ENCODE measurements at places on chromosomes 4 and X. TPM values are rescaled to one million over a fixed set of nuclear protein-coding genes. Genes with fewer than 3 reads are reported as not detected.

Gene FBXL5
- 54.3 TPM for total RNA-seq

Gene GRIA2
- not detected for total RNA-seq

Gene ADGRL3
- total RNA-seq, result not detected

Gene IL2
- 3.2 TPM for total RNA-seq

Gene JADE3
- total RNA-seq, result 0.11 TPM

Gene PRPS2
- total RNA-seq, result 33.0 TPM

Gene FGFBP1
- total RNA-seq, result not detected

Gene ODAPH
- total RNA-seq, result not detected

Gene RNF150
- total RNA-seq, result not detected

Gene GCNA
- total RNA-seq, result 2.8 TPM

DNA sequence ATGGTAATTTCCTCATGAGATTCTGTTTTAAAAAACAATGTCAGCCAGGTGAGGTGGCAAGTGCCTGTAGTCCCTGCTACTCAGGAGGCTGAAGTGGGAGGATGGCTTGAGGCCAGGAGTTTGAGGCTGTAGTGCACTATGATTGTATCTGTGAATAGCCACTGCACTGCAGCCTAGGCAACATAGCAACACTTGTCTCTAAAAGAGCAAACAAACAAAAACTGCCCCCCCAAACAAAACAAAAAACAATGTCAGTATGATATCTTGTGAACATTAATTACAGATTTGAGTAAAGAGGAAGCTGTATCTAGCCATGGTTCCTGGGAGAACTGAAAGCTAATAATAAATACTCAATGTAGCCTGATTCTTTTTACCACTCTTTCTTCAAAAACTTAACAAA is 6.8 kb upstream of the MSL3 start:
- H3K27me3 ChIP-seq, result no peaks in the 10 kb centered on the region
- no peak for DNase-seq
- H3K27ac ChIP-seq, result no peak overlapping the region

GRCh38 chrX:23773601-23774175 is 9.3 kb upstream of the SAT1 start:
- no peaks in the 10 kb centered on the region for H3K36me3 ChIP-seq
- no peaks in the 10 kb centered on the region for H3K4me1 ChIP-seq
- peak; percentile 72 for DNase-seq
- H3K4me3 ChIP-seq, result no peak overlapping the region
- H3K27me3 ChIP-seq, result no peaks in the 10 kb centered on the region

DNA sequence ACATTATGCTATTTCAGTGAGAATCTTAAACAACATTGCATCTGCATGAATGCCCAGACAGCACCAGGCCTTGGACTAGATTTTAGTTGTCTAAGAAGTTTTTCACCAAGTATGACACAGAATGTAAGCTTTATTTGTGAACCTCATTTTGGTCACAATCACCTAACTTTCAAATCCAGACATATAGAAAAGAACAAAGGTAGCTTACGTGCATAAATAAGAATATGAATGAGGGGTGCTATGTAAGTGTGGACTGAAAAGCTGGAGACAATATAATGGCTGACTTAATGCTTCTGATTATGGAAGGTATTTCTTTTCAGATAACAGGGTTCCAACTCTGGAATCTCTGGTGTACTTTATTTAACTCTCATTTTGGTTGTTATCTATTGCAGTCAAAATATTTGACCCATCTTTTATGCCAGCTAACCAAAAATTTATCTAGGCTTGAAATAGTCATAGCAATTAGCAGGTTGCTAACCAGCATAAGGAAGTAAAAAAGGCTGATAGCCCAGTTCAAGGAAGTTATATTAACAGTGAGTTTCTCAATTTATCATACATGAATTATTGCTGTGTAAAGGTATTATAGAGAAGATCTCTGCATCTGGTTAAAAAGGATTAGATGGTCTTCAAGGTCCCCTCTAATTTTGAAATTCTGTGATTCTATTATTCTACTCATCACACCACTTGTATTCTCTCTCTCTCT is 36.5 kb downstream of the SLC7A11 start:
- H3K36me3 ChIP-seq, result no peaks in the 10 kb centered on the region
- no peak for DNase-seq
- H3K27ac ChIP-seq, result no peak overlapping the region
- H3K27me3 ChIP-seq, result no peaks in the 10 kb centered on the region

- no peaks in the 10 kb centered on the region for H3K4me1 ChIP-seq
- H3K27me3 ChIP-seq, result no peaks in the 10 kb centered on the region
- H3K4me3 ChIP-seq, result no peak overlapping the region
- H3K36me3 ChIP-seq, result no peaks in the 10 kb centered on the region
- H3K27ac ChIP-seq, result no peak overlapping the region
- DNase-seq, result no peak
Measured at GRCh38 chr4:148574502-148574901, 132.3 kb upstream of the NR3C2 start.

DNA sequence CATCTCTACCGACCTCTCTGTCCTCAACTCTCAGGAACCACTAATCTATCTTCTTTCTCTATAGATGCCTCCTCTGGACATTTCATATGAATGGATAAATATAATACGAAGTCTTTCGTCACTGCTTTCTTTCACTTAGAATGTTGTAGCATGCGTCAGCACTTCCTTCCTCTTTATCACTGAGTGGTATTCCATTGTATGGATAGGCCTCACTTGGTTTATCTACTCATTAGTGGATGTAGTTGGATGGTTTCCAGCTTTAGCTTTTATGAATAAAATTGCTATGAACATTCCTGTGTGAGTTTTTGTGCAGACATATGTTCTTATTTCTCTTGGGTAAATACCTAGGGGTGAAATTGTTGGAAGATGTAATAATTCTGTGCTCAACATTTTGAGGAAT is 528.2 kb upstream of the FAT1 start:
- no peak overlapping the region for H3K27ac ChIP-seq
- no peak overlapping the region for H3K4me3 ChIP-seq
- no peaks in the 10 kb centered on the region for H3K27me3 ChIP-seq
- no peak for DNase-seq
- no peaks in the 10 kb centered on the region for H3K4me1 ChIP-seq
- no peaks in the 10 kb centered on the region for H3K36me3 ChIP-seq

GRCh38 chr4:138736362-138736761 is 279.2 kb upstream of the NOCT start:
- no peaks in the 10 kb centered on the region for H3K36me3 ChIP-seq
- H3K4me3 ChIP-seq, result no peak overlapping the region
- H3K27me3 ChIP-seq, result no peaks in the 10 kb centered on the region
- H3K4me1 ChIP-seq, result no peaks in the 10 kb centered on the region
- H3K27ac ChIP-seq, result no peak overlapping the region

DNA sequence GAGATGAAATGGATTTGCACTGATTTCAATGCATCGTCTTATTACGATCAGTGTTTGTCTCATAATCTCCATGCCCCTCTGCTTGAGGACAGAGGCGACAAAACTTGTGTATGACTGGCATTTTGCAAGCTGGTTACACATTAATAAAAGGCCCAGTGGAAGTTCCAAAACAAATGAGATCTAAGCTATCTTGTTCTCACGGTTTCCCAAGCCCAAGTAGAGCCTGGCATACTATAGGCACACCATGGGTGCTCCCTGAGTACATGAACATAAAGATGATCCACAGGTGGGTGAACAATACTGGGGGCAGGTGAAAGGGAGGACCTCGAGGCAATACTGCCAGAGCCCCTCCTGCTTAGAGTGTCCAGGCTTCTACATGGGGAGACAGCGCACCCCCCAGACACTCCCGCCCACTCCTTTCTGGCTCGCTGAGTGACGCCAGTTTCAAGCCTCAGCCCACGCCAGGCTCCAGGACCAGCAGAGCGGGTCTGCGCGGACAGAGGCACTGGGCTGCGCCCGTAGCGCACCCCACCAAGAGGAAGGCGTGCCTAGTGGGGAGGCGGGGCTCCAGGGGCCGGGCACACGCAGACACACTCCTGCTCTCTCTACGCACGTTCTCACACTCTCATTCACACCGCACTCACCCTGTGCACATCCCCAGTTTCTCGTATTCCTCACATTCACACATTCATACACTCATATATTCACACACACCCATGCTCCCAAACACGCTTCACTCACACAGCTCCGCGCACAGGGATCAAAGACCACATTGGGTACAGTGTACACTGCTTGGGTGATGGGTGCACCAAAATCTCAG is 8.9 kb upstream of the GSX2 start:
- H3K4me3 ChIP-seq, result peak overlapping the region; percentile 67
- no peak overlapping the region for H3K27ac ChIP-seq
- no peaks in the 10 kb centered on the region for H3K36me3 ChIP-seq
- DNase-seq, result no peak
- H3K27me3 ChIP-seq, result peaks cover 11% of the 10 kb centered on the region
- peaks cover 11% of the 10 kb centered on the region for H3K4me1 ChIP-seq

DNA sequence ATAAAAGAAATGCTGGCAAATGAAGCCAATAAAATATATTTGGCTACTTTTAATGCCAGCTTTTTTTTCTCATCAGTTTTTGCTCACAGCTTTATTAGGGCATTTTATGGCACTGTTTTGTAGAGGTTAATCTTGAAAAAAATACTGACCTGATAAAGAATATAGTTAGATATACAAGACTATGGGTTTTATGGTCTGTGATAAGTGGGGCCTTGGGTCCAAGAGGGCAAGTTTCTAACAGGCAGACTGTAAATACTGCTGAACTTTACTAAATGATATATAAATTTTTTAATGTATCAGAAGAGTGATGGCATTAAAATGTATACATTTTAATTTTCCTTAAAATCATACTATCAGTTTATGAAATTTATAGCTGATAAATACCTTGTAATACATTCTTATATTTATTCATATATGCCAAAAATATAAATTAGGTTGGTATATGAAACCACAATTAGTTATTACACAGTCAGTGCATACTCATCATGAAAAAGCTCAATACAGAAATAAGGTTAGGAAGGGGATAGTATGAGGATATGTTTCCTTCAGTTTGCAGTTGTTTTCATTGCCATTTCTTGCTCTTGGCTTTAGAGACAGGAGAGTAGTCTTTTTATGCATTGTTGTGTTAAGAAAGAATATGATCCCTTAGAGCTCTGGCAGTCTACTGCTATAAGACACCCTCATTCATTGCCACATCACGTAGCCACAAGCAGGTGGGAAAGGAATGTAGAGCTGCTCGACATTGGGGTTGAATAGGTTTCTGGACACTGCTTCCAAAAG is 146.6 kb downstream of the TLL1 start:
- H3K27me3 ChIP-seq, result no peaks in the 10 kb centered on the region
- DNase-seq, result no peak
- H3K36me3 ChIP-seq, result no peaks in the 10 kb centered on the region
- H3K4me3 ChIP-seq, result no peak overlapping the region
- no peaks in the 10 kb centered on the region for H3K4me1 ChIP-seq

- no peak for DNase-seq
- H3K27me3 ChIP-seq, result no peaks in the 10 kb centered on the region
- no peaks in the 10 kb centered on the region for H3K36me3 ChIP-seq
- no peak overlapping the region for H3K4me3 ChIP-seq
- no peak overlapping the region for H3K27ac ChIP-seq
- H3K4me1 ChIP-seq, result no peaks in the 10 kb centered on the region
Measured at GRCh38 chr4:42344309-42344708, 53.0 kb upstream of the SHISA3 start.

DNA sequence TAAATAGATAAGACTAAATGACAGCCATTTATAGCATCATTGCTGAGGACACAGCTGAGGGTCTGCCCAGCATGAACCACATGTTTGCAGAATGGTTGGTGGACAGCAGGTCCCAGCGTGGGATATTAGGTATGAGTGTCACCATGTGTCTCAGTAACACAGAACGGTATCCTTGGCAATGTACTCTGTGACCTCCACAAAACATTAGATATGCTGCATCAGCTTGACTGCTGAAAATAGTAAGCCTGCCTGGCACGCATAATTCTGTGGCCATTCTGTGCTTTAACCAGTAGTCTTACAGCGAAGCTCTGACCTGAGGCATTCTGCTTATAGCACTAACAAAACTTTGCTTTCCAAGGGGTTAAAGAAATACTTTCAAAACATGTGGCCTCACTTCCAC is 32.0 kb downstream of the LIMCH1 start:
- H3K27me3 ChIP-seq, result no peaks in the 10 kb centered on the region
- DNase-seq, result no peak
- no peaks in the 10 kb centered on the region for H3K36me3 ChIP-seq
- no peak overlapping the region for H3K27ac ChIP-seq

- H3K27me3 ChIP-seq, result peaks cover 3% of the 10 kb centered on the region
- no peak for DNase-seq
- no peaks in the 10 kb centered on the region for H3K4me1 ChIP-seq
- H3K4me3 ChIP-seq, result no peak overlapping the region
Measured at GRCh38 chr4:49032440-49033161, 46.5 kb downstream of the CWH43 start.

DNA sequence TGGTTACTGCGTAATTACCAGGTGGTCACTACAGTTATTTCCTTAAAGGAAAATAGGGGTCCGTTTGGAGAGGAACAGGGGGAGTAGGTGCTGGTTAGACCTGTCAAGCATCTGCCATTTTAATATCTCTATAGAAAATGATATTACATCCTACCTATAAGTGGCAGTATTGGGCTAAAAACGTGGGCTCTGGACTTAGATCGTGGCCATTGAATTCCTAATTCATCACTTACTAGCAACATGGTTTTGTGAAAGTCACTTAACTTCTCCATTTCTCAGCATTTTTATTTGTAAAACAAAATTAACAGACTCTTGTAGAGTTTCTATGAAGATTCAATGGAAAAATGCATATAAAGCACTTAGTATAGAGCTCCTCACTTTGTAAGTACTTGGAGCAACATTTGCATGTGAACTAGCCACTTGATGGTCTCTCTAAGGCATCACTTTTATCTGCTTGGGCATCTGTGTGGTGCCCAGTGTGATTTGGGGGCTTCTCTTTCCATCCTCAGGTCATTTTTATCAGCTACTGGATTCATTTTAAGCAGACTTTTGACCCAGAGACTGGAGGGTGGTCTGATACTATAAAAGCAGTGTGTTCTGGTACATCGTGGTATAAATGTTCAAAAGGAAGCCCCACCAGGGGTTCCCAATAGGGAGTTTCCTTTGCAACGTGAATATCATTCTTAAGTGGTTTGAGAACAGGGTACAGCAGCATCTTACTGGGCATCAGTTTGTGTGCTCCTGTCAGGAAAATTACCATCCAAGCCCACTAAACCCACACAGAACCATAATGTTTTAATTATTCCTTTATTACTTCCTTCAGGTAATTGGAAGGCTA is 42.7 kb upstream of the RASSF6 start:
- DNase-seq, result no peak
- no peak overlapping the region for H3K27ac ChIP-seq
- no peaks in the 10 kb centered on the region for H3K27me3 ChIP-seq
- H3K4me3 ChIP-seq, result no peak overlapping the region

GRCh38 chr4:105474099-105474518 is 247 bp upstream of the PPA2 start:
- H3K4me1 ChIP-seq, result peaks cover 21% of the 10 kb centered on the region
- H3K36me3 ChIP-seq, result peaks cover 7% of the 10 kb centered on the region
- peak overlapping the region; percentile 95 for H3K27ac ChIP-seq
- H3K27me3 ChIP-seq, result no peaks in the 10 kb centered on the region
- DNase-seq, result no peak
- peak overlapping the region; percentile 86 for H3K4me3 ChIP-seq

- H3K4me1 ChIP-seq, result no peaks in the 10 kb centered on the region
- H3K27me3 ChIP-seq, result no peaks in the 10 kb centered on the region
- DNase-seq, result no peak
Measured at GRCh38 chr4:59094505-59094904, 1984.3 kb upstream of the IGFBP7 start.

GRCh38 chrX:73922856-73923455 is 360.0 kb downstream of the CHIC1 start:
- no peaks in the 10 kb centered on the region for H3K27me3 ChIP-seq
- DNase-seq, result no peak
- H3K27ac ChIP-seq, result no peak overlapping the region
- H3K4me3 ChIP-seq, result no peak overlapping the region
- no peaks in the 10 kb centered on the region for H3K36me3 ChIP-seq
- H3K4me1 ChIP-seq, result no peaks in the 10 kb centered on the region
